Cortex of kidney (tissue), 1 donor: ENCODE measurements at places on chromosomes 6 and 20.

DNA sequence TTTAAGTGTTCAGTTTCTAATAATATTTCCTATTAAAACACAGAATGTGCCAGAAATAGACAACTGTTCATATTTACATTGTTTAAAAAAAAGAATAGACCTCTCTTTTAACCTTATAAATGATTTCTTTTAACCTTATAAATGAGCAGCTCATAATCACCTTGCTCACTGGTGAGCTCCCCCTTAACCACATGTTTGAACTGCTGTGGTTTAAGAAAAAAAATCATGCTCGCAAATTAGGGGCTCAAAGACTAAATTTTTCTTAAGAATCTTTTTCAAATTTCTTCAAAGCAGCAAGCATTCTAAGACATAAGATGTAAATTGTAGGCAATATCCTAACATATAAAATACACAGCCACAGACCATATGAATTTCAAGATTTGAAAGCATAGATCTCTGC, 32.8 kb downstream of the FAM8A1 start:
- DNase-seq = no peak

DNA sequence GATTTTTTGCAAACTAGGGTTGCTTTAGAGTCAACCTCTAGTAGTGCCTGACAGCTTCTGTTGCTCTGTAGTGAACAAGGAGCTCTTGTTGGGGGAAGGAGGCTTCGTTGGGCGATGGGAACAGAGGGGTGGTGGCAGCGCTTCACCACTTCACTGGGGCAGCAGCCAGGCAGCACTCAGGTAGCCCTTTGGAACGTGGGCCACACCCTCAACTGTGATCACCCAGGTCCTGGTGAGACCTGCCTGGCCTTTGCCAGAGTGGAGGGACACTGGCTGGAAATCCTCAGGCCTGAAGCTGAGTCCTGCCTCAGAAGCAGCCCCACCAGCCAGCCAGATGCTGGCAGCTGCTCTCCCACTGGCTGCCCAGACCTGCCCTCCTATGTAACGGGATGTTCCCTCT, 10.4 kb upstream of the EDN3 start:
- DNase-seq = no peak

DNA sequence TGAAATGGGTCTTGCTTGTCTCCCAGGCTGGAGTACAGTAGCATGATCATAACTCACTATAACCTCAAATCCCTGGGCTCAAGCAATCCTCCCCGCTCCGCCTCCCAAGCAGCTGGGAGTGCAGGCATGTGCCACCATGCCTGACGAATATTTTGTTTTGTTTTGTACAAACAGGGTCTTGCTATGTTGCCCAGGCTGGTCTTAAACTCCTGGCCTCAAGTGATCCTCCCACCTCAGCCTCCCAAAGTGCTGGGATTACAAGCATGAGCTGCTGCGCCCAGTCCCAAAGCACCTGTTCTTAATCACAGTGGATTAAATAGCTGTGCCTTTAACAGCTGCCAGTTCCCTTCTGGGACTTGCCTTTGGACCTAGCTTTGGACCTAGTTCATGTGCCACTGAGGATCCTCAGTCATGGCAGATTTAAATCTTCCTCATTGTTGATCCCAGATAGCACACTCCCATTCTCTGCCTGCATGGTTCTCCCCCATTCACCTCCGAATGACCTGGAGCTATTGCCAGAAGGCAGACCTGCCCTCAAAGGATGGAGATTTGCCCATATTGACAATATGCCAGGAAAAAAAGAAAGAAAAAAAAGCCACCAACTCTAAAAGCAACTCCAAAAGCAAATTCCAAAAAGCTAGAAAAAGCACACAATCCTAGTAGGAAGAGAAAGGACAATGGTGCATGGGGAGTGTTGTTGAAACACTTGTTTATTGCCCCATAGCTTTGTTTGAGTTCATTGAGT, 10.6 kb downstream of the POFUT1 start:
- DNase-seq = no peak

DNA sequence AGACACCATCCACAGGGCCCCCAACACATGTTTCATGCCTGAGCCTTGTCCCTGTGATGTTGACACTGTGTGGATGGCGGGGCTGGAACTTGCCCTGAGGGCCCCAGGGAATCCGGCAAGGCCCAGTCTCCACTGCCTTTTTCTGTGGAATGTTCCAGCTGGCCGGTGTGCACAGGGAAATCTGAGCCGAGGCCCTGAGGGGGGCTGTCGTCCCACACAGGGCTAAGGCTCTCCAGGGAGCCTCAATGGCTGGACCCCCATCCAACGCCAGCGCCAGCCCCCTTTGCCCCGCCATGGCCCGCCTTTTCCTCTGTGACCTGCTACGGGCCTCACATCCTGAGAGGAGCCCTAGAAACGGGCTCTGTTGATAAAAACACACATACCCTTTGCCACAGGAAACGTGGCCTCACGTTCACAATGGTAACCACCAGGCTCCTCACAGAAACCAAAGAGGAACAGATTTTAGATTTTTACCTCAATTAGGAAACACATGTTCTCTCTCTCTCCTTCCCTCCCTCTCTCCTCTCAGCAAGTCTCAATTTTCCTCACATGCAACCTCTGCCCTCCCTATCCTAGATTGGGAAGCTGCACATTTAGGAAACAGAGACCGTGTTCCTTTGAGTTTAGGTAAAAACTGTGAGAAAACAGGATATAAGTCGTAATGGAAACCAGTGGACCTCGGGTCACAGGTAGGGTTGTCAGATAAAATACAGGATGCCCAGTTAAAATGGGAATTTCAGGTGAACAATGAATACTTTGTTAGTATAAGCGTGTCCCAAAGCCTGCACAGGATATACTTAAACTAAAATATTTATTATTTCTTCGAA, 13.7 kb upstream of the ZNF831 start:
- no peak for DNase-seq

DNA sequence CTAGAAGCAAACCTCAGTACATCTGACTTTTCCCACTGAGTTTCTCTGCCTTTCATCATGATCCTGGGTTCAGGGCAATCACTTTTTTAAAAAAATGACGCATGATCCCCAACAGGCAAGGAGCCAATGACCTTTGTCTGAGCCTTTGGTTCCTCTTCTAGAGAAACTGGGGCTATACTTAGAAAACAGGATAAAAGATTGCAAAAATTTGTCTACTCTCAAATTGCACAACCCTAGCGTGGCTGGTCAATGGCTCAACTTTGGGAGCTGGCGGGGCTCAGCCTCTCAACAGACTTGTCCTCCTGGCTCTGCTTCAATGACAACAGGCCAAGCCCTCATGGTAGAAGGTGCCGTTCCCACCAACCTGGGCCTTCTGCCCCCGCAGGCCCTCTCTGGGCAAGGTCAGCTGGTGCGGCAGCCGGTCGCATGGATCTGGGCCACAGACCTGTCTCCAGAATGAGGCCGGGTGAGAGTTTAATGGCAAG, 48.7 kb downstream of the PDYN start:
- DNase-seq = no peak

DNA sequence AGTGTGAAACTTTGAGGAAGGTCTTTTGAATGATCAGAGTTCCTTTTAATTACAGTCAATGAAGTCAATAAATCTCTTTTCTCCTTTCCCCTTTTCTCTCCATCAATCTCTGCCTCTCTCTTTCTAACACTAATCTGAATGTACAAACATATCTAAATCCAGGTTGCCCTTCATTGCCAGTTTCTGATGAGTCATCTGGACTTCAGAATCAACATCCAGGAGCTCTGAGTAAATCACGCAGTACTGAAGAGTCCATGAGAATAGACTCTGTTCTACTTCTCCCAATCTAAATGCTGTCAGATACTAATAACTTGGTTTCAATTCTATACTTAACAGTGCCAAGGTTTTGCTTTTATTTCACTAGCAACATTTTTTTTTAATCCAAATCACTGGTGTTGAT, 238.7 kb upstream of the THEMIS start:
- no peak for DNase-seq

GRCh38 chr6:130934848-130935585, 107.8 kb downstream of the SMLR1 start:
- no peak for DNase-seq

DNA sequence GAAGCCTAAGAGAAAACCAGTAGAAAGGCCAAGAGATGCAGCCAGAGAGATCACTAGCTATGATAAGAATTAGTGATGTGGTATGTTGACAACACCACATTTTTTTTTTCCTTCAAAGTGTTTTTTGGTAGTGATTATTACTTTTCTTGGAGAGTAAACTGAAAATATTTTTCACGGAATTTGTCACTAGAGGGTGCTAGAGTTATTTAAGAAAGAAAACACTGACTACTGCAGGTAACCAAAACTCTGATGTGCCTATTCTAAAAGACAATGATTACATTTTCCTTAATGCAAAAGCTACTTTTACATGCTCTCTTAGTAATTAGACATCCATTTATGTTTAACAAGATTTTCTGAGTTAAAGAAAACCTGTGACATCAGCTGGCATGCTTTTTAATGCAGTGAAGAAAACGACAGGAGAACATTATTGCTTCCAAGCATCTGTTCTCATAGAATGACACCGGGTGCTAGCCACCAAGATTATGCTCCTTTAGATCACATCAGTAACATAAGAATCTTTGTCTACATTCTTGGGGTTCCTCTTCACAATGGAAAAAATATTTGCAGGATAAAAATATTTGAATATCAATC, 28.8 kb downstream of the RWDD2A start:
- DNase-seq = no peak

DNA sequence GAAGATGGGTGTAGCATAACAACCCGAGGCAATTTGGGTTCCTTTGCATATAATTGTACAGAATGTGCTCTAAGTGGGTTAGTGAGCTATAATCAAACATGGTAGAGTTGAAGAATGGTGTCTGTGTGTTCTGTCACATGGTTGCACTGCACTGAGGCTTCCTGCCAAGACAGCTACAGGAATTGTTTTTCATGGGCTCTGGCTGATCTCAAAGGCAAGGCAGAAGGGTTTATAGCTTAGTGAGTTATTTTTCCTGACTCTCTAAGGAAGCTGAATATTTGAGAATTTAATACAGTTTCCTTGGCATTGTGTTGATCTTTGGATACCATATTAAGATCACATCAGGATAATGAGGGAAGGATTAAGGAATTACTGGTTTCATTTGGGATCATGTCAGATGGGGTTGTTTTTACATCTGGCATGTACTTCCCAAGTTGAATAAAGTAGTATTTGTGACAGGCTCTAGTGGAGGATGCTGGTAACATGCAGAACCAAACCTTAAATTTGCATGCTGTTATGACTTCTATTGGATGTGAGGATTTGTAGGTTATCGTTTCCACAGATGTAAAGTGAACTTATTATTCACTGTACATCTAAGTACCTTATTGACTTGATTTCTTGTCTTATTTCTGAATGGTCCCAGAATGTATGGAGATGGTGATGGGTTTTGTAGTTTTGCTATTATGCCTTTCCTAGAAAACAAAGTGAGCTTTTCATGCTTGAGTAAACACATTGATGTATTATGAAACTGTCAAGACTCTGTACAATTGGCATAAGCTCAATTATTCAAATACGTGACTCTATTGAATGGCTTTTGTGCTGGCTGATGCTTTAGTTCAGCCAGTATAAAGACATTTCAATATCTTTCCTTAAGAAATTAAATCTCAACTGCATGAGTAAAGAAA, 43.3 kb downstream of the LRRC1 start:
- no peak for DNase-seq

GRCh38 chr6:56795466-56796195, 152.9 kb upstream of the DST start:
- no peak for DNase-seq

DNA sequence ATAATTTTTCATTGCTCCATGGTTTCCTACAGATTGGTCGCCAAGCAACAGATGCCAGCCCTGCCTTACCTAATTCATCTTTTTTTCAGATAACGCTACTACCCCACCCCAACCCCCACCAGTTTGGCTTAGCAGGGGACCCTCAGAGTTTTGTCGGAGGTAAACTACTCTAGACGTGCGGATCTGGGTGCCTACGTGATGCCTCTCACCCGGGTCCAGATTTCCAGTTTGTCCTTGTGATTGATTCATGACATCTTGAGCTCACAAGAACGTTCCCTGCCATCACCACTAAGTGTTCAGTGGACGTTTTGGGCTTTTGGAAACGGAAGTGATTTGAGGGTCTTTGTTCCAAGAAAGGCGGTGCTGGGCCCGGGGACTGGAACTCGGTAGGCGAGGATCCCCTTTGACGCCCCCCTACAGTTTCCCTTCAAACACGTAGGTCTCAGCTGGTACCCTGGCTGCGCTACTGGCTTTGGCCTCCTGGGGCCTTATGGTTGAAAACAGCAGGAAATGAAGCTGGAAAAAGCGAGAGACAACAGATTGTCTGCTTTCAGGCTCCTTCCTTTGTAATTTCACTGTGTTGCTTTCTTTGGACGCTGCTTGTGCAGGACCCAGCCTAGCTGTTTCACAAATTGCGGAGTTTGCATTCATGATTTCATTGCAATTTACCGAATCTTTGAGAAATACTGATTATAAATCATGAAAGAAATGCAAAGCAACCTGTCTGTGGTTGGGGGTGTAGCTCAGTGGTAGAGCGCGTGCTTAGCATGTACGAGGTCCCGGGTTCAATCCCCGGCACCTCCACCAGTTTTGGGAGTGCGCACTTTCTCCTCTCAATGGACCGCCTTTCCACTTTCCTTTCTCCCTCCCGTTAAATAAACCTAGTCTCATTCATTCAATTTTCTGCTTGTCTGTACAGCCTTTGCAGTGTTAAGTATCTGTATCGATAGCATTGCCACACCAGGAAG, 81.0 kb downstream of the GPX5 start:
- no peak for DNase-seq

- no peak for DNase-seq
Measured at GRCh38 chr20:16313917-16314316, 259.3 kb downstream of the KIF16B start.

DNA sequence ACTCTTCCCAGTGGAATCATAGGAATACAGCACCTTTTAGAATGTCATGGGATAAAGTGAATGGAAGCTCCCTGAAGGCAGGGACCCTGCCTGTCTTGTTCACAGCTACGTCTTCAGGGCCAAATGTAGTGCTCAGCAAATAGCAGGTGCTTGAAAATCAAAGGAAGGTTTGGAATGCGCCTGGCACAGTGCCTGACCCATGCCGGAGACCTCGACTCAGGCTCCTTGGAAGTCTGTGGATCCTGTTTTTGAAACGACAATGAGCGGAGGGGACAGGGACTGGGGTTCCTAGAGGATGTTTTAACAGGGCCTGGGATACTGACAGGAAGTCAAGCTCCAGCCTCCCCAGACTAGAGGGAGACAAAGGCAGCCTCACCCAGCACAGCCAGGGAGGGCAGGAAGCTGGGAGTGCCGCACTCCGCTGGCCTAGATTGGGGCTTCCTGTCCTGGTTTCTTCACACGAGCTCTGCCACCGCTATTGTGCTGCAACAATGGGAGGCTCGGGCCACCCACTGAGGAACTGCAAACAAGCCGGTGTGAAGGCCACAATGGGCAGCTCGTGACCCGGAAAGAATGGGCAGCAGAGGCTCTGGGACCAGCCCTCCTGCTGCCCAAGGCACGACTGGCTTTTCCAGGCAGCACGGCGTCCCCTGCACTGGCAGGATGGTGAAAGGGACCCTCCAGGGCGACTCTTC, 76.7 kb downstream of the PREX1 start:
- DNase-seq = no peak

GRCh38 chr6:147856687-147857086, 348.2 kb downstream of the SAMD5 start:
- DNase-seq = no peak
